ENCODE measurements at places on chromosomes 5 and 9.

- DNase-seq: no peak
Measured at GRCh38 chr5:67467110-67467509, 270.5 kb upstream of the CD180 start.

- no peak for DNase-seq
Measured at GRCh38 chr9:89579741-89580385, 24.9 kb upstream of the GADD45G start.

DNA sequence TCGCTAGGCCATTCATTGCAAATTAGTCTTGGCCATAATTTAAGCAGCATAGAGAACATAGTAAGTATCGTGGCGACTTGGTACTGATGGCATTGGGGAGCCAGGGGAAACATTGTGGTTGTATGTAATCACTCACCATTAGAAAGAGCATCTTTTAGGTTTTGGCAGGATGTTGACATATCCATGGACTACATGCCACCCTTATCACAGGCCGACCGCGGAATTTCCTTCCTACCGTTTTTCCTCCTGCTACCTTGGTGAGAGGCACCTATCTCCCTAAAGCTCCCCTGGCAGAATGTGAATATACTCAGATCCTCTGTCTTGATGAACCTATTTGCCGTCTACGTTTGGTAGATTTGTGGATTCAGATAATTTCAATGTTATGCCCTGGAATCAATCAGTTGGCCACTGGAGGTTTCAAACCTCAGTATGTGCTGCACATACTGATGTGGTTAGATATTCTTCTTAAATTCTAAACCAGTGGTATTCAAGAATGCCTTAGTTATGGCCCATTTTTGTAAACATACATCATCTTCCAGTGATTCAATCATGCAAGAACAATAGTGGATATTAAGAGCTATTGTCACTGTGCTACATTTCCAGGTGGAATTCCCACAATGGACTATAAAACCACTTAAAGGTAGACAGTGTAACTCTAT, 271.0 kb upstream of the HAPLN1 start:
- no peak for DNase-seq

- DNase-seq: peak; percentile 44
Measured at GRCh38 chr9:127980060-127980705, 606 bp downstream of the EEIG1 start.

- no peak for DNase-seq
Measured at GRCh38 chr9:88978034-88978433, 13.2 kb upstream of the S1PR3 start.

GRCh38 chr5:170520372-170520771, 16.6 kb downstream of the KCNIP1 start:
- no peak for DNase-seq
